Muscle of arm (tissue), 14 donors: ENCODE measurements at places on chromosomes 2 and 18. TPM values are rescaled to one million over a fixed set of nuclear protein-coding genes. Genes with fewer than 3 reads are reported as not detected.

DNA sequence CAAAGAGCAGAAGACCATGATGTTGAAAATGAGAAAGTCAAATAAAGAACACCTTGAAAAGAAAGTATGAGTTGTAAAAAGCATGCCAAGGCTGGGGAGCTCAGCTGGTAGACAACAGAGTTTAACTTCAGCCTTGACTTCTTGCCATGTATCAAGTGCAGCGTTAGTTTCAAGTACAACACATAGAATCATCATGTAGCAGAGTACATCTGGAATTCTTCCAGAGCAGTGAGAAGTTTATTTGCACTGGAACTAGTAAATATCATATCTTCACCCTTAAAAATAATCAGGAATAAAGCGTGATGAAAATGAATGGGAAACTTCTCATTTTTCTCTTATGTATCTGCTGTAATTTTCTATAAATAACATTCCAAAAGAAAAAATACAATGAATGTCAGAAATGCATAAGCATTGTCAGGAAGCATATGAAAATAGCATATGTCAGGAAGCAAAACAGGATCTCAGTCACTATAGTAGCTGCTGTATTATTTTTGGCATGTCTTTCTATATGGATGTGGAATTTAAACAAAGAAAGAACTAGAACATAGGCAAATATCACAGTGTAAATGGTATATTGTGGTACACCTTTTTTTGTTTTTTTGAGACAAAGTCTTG is 10.1 kb upstream of the SULT1C4 start:
- no peak for DNase-seq

DNA sequence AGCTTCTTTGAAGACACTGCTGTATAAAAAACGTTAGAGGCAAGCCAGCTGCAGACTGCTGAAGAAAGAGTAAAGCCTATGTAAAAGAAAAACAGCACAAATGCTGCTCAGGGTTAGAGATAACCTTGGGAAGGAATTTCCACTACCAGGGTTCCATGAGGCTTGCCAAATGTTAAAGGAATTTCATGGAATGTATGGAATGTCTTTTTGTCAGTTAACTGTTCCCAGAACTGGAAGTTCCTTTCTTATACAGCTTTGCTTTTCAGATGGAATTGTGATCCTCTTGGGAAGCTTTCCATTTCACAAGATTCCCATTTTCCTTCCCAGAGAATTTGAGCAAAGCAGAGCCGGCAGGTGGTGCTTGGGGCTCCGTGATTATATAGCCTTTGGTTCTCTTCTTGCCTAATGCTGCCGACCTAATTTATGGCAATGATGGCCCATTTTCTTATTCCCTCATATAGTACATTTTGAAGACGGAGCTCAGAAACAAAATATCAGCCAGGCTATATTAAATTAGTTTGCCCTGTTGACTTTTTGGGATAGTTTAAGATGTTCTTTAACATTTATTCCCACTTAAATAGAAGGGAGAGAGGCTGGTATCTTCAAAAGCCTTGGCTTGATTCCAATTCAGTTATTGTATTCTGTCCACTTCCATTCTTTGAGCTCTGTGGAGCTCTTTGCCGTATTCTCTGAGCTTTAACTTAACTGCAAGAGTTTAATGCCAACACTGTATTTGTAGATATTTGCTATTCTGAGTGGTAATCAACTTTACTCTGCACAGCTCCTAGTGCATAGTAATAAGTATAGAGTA is 162.3 kb downstream of the PHLPP1 start:
- DNase-seq = peak; percentile 57

DNA sequence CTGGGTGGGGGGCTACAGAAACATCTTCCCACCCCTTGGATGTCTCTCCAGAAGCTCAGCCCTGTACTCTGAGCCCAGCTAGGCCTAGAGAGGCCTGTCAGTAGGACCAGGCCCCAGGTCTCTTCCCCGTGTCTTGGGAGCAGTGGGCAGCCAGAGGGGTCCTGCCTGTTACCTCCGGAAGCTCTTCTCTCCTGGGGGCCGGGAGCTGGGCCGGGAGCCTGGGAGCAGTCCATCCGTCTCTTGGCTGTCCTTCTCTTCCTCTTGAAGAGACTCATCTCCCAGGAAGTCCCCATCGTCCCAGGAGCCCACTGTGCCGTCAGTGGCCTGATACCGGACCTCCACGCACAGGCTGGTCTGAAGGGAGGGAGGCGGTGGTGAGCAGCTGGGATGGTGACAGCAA is 38.3 kb upstream of the OTOF start:
- DNase-seq = no peak

DNA sequence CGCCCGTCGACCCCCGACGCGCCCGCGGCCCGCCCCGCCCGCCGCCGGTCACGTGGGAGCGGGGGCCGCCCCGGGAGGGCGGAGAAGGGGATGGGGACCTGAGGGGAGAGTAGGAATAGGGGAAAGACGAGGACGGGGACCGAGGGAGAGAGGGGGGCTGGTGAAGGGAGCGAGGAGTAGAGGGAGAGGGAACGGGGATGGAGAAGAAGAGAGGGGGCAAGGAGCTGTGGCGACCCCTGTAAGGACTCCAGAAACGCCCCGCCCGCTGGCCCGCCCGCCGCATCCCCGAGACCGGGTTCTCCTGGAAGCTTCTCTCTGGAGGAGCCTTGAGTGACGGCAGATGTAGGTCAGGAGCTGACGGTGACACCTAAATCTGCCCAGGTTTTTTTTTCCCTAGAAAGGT is 615 bp downstream of the ADNP2 start:
- DNase-seq = peak; percentile 44

GRCh38 chr18:22221350-22221749 is 52.0 kb downstream of the GATA6 start:
- DNase-seq = no peak

GRCh38 chr2:237218756-237219155 is 133.1 kb downstream of the COPS8 start:
- DNase-seq = peak; percentile 80

DNA sequence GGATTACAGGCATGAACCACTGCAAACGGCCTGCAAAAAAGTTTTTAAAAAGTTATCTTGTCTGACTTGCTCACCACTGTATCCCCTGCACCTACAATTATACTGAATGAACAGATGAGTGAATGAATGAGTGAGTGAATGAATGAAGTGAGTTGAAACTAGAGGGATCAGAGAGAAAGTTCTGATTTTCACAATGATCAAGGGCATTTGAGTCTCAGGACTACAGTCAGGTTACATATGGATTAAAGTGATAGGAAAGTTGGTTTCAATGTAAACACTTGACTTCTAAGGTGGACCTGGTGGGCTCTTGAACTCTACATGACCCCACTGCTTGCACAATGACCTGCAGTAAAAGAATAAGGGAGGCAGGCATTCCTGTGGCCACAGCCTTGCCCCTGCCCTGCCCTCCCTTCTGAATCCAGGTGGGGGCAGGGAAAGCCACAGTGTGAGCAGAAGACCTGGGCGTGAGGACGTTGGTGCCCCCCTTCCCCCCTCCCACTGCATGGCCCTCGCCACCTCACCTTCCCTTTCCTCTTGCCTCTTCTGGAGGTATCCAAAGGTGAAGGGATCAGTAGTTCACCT is 10.7 kb downstream of the C2orf80 start:
- no peak for DNase-seq

GRCh38 chr18:24111936-24112335 is 26.9 kb upstream of the CABYR start:
- no peak for DNase-seq

GRCh38 chr2:231935207-231935524 is 9.0 kb upstream of the NPPC start:
- DNase-seq = no peak

GRCh38 chr18:32049393-32050171 is 31.0 kb downstream of the RNF125 start:
- no peak for DNase-seq

DNA sequence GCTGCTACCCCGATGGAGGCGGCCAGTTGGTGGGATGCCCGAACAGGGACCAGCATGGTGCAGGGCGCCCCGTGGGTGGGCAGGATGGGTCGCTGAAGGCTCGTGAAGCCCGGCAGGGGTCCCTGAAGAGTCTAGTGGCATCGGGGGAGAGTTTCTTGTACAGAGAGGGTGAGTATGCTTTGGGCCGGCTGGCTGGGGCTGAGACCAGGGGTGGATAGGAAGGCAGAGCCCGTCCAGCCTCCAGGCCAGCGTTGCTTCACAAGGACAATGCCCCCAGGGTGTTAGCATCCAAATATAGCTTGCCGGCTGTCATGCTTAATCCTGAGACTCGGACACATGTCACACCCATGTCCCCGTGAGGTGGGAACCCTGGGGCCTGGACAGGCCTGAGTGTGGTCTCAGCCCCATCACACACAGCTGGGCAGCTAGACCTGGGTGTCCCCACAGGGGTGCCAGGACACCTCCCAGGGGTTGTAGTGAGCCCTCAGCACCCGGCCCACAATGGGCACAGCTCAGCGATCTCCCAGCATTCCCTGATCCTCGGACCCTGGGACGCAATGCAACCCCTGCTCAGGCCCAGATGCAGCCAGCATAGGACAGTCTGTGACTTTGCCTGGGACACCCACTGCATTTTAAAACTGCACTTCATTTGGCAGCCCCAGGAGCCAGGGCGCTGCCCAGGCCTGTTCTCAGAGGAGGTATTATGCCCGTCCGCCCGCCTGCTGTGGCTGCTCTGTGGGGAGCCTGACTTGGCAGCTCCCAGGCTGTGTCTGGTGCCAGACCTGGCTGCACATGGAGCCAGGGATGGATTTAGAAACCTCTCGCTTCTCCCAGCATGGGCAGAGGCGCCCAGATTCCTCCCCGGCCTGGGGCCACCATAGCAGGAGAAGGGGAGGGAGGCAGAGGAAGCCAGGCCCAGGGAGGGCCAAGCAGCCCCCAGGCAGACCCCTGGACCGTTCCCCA is 36.4 kb downstream of the RAMP1 start:
- peak; percentile 25 for DNase-seq

DNA sequence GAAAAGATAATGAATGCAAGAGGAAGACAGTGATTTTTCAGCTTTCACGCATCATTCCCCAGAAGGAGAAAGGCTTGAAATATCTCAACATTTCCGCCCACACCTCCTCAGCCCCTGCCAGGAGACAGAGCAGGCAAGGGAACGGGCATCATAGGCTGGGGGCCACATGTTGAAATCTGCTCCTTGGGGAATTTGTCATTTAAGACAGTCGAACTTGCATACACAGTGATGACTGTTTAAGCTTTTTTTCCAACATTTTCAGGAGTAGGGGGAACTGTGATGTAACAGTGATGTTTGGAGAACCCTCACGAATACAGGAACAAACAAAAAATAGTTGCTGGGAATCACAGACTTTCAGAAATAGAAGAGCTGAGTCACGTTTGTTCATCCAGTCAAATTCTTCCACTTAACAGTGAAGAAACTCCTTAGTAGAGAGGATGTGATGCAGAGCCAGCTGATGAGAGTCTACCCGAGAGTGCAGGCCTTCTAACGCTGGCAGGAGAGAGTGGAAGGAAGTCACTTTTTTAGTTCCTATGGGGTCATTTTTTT is 266.8 kb downstream of the ALPK2 start:
- DNase-seq = no peak

- no peak for DNase-seq
These were observed 4.1 kb upstream of the FBLN7 start for GRCh38 chr2:112134120-112134519.

- no peak for DNase-seq
These were observed 70.9 kb upstream of the ACVR1 start for GRCh38 chr2:157946919-157947557.

DNA sequence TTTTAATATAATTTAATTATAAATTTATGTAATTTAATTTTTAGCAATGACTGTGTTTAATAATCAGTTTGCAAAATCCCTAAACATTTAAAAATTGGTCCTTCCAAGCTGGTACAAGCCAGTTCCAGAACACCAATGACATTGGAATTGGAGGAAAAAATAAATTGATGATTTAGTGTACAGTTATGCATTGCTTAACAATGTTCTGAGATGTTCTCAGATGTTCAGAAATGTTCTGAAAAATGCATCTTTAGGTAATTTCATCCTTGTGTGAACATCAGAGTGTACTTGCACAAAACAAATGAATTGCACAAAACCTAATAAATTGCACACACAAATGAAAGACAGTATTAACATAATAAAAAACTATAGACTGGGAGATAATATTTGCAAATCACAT is 95.2 kb downstream of the TRIB2 start:
- DNase-seq = no peak

The NYAP2 gene
- polyA plus RNA-seq = 0.35 TPM

The SPATS2L gene
- polyA plus RNA-seq = 233 TPM

The RUFY4 gene
- polyA plus RNA-seq = 0.68 TPM

The IL18R1 gene
- polyA plus RNA-seq = 0.96 TPM

The NXPH2 gene
- polyA plus RNA-seq = 6.4 TPM

The DNAH6 gene
- 0.12 TPM for polyA plus RNA-seq

The AQP12B gene
- polyA plus RNA-seq = 1.6 TPM

The RAB12 gene
- polyA plus RNA-seq = 55.9 TPM

The GALNT14 gene
- polyA plus RNA-seq = 5.0 TPM

The NDC80 gene
- 9.5 TPM for polyA plus RNA-seq

The TMEM198 gene
- 2.6 TPM for polyA plus RNA-seq
